ENCODE measurements at places on chromosomes 4 and X.

DNA sequence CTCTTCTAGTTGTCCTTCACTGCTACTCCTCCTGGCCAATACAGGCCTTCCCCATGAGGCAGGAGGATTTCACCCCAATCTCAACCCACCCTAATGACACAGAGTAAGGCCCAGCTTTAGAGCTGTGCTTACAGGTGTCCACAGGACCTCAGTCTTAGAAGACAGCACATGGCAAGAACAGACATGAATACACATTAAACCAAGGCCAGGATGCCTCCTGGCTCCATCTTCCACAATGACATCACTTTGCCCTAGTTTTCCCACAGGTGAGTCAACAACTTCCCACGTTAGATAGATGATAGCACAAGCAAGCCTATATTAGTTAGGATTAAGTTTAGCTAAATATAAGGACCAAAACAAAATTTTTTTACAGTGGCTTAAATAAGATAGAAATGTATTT, 63.8 kb upstream of the NOCT start:
- no peak for DNase-seq

DNA sequence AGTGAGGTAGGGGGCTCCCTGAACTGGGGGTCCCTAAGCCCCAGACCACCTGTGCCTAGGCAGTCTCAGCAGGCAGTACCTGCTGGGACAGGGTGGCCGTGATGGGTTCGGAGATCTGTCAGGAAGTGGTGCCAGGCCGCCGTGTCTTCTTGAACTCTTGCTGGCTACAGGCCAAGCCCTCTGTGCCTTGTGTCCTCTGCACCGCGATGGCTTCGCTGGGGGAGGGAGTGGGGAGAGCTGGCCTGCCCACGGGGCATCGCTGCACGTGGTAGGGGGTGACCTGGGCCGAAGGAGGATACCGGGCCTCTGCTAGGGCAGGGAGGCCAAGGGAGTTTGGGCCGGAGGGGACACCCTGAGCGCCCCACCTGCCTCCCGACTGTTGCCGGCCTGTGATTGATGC, 96.7 kb upstream of the NKX1-1 start:
- no peak for DNase-seq

- no peak for DNase-seq
Measured at GRCh38 chr4:40241941-40242340, 45.1 kb downstream of the RHOH start.

- no peak for DNase-seq
Measured at GRCh38 chrX:2829469-2830246, 928 bp downstream of the GYG2 start.

- DNase-seq = no peak
Measured at GRCh38 chr4:55397126-55397436, 1.3 kb downstream of the TMEM165 start.
